ENCODE measurements at places on chromosomes 12 and 14.

DNA sequence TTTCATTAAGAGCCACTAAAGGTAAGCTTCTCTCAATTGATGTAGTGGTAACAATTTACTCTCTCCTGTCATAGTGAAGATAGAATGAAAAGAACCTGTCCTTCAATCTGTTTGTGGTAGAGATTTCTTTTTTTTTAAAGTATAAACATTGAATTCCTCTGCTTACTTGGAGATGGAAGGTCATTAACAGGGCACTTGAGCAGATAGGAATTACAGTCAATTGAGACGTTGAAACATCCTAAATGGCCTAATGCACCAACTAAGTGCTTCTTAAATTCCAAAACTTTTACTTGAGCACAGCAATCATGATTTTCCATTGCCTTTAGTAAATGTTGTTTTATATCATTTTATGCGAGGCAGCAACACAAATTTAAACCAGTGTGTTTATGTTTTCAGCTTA, 241.4 kb downstream of the FOXG1 start:
- DNase-seq: no peak

DNA sequence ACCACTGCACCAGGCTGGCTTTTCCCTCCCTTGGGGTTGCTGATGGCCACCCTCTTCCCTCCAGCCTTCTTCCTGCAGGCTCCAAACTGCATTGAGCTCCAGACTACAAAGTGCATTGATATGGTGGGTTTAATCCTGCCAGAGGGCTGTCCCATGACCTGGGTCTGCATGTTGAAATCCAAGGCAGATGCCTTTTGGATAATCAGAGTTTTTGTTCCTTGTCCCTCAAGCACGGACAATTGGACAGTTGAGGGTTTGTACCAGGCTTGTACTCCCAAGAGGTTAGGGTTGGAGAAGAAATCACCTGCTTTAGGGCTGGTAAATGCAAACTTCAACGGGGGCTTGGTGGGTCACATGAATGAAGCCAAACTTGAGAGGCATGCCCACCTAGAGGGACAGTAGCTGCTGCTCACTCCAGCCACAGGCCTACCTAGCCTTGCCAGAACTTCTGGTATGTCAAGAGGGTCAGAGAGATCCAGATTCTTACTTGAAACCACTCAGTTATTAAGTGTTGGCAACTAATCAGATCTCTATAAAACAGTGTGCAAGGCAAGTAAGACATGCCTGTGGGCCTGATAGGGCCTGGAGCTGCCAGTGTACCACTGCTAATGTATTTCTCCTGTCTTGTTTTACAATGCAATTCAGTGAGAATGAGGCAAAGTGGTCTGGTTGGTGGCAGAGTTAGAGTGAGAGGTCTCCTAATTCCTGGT, 21.7 kb upstream of the KRT83 start:
- no peak for DNase-seq

- DNase-seq: no peak
Observed at GRCh38 chr12:123288751-123289346, 17.2 kb upstream of the CDK2AP1 start.

GRCh38 chr12:130838284-130838950, 633 bp downstream of the STX2 start:
- peak; percentile 32 for DNase-seq

DNA sequence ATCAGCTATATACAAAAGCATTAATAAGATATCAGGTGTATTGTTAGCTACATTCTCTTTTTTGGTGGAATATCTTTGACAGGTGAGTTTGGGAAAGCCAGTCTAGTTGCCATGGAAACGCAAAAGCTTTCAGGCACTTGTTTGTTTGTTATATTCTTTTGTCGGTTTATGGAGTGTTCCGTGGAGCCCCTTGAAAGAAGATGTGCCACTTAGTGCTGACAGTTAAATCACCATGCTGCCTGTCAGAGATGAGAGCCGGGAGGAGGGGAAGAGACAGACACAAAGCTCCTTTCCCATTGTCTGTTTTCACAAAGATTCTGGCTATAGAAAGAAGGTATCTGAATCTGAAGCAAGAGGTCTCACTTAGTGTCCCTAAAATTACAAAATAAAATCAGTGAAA, 170.8 kb downstream of the SNAPC1 start:
- DNase-seq: no peak

DNA sequence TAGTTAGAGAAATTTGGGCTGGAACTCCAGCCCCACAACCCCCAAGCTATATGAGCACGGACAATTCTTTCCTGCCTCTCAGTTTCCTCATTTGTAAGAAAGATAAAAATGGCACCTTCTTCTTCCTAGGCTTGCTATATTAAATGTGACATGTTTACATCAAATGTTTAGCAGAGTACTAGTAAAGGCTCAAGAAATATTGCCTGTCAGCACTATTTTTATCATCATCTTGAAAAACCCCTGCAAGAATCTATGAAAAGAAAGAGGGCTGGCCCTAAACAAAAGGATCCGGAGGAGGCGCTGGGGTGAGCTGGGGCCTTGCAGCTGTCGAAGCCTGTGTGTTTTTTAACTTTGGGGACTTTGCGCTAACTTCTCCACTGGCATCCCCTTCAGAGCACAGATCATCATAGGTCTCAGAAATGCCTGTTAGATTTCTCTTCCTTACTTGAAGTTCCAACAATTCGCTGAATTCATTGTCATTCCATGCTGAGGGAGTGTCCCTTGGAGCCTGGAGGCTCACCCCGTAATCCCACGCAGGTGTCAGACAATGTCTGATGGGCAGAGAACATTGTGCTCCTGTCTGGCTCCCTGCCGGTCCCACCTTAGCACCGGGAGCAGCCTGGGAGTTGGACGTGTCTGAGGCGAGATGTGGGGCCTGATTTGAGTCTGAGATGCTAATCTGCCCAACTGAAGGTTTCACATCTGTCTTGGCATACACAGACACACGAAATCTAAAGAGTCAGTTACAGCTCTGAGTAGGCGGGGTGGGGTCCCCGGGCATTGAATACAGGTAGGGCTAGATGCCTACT, 206.8 kb downstream of the NUAK1 start:
- DNase-seq: no peak

GRCh38 chr14:98494582-98494981, 777.4 kb downstream of the BCL11B start:
- no peak for DNase-seq

GRCh38 chr12:47752552-47752951, 6.1 kb downstream of the RAPGEF3 start:
- no peak for DNase-seq

Measured in RPMI8226 (cell line).